Epithelial cell of umbilical artery (primary cell): ENCODE measurements at places on chromosomes 1 and 21. TPM values are rescaled to one million over a fixed set of nuclear protein-coding genes. Genes with fewer than 3 reads are reported as not detected.

PCP4 gene
- not detected in 2 replicates for total RNA-seq

DCST1 gene
- not detected in 2 replicates for total RNA-seq

CLCA4 gene
- total RNA-seq = not detected in 2 replicates

UTP25 gene
- total RNA-seq = 4.9 and 7.0 TPM in 2 replicates

STIL gene
- total RNA-seq = 6.8 and 11.2 TPM in 2 replicates

AADACL4 gene
- total RNA-seq = not detected in 2 replicates

ANKRD34A gene
- 0.15 and 0.32 TPM in 2 replicates for total RNA-seq

DPYD gene
- total RNA-seq = 40.3 and 68.2 TPM in 2 replicates
